ENCODE measurements at places on chromosomes 16 and 17.

DNA sequence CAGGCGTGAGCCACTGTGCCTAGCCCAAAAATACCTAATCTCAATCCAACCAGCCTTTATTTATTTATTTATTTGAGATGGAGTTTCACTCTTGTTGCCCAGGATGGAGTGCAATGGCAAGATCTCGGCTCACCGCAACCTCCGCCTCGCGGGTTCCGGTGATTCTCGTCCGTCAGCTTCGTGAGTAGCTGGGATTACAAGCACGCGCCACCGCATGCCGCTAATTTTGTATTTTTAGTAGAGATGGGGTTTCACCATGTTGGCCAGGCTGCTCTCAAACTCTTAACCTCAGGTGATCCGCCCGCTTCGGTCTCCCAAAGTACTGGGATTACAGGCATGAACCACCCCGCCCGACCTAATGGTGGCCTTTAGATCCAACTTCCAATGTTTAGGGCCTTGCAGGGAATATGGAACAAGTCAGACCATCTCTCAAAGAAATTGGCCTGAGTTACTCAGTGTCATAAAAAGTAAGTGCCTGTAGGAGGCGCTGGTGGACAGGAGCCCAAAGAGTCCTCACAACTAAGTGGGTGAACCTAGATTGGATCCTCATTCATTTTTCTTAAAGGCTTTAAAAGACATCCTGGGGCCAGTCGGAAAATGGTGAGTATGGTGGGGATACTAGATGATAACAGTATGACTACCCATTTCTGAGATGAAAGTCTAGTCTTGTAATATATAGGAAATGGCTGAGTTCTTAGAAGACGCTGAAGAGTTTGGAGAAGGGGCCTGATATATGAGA is 4.6 kb downstream of the ZSCAN10 start:
- DNase-seq: no peak

DNA sequence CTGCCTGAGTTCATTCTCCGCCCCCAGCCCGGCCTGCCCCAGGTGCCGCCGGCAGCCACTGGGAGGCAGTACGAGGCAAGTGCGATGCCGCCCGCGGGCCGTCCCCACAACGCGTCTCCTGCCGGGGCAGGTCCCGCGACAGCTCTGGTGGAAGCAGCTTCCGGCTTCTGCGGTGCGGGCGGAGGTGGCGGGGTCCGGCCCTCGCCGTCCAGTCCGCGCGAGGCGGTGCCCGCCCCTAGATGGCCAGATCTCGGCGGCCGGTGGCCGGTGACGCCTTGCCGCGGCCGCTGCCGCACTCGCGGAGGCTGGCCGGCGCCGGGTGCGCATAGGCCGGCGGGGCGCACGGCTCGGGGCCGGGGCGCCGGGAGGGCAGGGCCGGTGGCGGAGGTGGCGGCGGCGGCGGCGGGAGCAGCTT is 1.8 kb downstream of the GJD3 start:
- DNase-seq: no peak

GRCh38 chr17:81809556-81809998 is 5.6 kb downstream of the GCGR start:
- DNase-seq: no peak

DNA sequence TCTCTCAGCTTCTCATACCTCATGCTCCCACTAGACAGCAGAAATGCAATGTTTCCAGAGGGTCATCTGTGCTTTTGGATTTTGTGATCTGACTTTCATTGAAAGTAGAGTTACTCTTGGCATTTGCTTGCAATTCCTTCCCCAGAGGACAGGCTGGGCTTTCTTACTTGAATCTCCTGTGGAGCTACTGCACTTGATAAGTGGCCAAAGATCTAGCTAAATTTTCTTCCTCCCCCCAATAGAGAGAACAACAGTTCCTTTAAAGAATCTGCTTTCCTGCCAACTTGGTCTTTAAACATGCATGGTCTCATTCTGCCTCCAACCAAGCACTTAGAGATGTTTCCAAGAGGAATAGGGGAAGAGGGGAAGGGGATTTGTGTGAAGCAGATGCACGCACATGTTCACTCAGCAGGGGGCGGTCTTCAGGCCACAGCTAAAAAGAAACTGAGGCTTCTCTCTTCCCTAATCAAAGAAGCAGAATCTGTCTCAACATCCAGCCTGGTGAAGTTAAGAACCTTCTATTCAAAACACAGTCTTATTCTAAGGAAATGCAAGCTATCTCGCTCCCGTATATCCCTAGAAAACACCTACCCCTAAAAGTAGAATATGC is 229.6 kb downstream of the ZFHX3 start:
- DNase-seq: no peak

DNA sequence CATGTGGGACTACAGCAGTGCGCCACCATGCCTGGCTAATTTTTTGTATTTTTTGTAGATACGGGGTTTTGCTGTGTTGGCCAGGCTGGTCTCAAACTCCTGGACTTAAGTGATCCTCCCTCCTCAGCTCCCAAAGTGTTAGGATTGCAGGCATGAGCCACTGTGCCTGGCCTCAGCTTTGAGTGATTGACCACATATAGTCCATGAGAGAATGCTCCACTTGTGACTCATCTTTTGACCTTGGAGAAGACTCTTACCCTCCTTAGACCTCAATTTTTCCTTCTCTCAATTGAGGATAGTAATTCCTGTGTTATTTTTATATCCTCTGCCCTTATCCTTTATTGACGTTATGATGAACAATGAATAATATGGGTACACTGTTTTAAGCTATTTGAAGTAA is 30.9 kb upstream of the DUSP14 start:
- DNase-seq: peak; percentile 33

GRCh38 chr17:58641887-58642311 is 49.9 kb downstream of the TEX14 start:
- DNase-seq: no peak

- DNase-seq: no peak
Measured at GRCh38 chr16:12097523-12098428, 121.2 kb downstream of the SNX29 start.

GRCh38 chr17:43330876-43331639 is 67.7 kb upstream of the ARL4D start:
- DNase-seq: no peak

- no peak for DNase-seq
Measured at GRCh38 chr16:57725151-57725550, 10.4 kb upstream of the KATNB1 start.

DNA sequence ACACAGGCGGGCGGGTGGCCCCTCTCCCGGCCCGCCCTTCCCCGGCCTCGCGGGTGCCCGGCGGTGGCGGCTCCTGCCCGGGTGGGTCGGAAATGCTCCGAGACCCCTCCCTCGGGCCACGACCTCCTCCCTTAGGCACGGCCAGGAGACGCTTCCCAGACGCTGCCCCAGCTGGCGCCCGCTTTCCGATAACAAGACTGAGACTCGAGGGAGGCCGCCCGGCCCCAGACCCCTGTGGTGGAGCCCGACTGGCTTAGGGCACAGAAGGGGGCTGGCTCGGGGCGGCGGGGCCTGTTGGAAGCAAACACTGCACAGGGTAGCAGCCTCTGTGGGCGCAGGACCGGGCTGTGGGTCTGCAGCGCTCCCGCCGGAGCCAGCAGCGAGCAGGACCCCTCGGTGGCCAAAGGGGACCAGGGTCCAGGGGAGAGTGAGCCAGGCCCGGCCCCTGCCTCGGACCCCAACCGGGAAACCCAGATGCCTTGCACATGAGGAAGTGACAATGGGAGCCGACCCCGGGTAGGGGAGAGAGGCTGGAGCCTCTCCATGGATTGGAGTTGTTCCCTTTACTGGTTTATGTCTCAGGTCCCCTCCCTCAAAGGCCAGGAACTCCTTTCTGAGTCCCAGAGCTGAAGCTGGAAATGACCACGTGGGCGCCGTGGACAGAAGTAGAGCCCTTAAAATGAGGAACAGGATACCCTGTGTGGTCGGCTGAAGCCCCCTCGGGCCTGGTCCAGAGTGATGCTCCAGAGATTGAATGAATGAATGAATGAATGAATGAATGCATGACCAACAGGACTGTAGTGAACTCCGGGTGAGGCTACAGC is 19.8 kb upstream of the ADCY7 start:
- no peak for DNase-seq

DNA sequence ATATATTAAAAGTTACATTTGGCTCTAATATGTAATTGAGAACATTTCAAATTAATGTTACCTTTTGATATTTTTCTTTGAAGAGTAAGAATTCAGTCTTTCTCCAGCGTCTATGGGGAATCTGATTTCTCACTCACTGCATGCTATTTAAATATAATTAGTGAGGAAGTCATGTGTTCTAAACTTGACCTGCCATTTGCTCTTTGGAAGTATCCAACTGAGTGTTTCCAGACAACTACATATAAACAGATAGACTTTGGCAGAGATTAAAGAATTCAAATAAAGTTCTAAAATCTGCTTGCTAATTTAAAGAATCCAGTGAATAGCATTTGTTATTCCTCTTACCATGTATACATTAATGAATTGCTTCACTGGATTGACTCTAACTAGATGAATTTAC is 23.5 kb downstream of the OMG start:
- DNase-seq: no peak

DNA sequence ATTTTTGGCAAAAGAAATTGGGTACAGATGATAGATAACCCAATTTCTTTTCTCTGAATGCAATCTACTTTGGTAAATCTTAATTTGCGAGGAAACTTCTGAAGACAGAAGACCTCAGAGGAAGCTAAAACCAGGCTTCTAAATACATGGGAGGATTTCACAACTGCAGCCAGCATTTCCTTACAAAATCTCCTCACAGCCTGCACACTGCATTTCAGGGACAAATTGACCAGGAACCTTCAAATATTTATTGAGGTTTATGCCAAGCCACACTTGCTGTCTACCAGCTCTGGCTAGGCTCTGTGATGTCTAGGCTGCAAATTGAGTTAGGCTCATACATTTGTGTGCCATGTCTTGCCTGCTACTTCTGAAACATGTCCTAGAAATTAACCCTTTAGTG is 167.3 kb upstream of the CDH5 start:
- DNase-seq: no peak

Measured in HS-27A (cell line).